ENCODE measurements at places on chromosomes 13 and 19.

DNA sequence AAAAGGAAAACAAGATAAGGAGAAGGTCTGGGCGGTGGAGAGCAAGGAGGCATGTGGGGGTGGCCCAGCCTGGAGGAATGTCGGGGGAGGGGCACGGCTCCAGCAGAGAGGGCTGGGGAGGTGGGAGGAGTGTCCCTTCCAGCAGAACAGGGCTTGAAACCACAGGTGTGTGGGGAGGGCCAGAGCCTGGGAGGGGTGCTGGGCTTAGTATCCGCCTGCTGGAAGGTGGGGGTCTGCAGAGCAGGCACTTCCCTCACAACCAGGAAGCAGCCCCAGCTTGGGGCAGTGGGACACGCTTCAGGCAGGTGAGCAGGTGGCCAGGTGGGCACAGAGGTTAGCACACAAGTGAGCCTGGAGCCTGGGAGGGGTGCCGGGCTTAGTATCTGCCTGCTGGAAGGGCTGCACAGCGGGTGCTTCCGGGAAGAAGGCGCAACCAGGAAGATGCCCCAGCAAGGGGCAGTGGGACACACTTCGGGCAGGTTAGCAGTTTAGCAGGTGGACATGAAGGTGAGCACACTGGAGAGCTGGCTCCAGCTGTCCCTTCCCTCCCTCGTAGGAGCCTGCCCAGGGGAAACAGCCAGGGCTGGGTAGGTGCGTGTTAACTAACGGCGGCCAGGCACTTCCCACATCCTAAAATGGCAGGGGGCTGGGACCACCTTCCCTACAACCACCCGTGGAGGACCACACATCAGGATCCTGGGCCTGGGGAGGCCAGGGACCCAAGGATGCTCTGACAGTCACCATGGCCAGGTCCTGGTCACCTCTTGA is 3.0 kb downstream of the GAS6 start:
- DNase-seq: no peak

DNA sequence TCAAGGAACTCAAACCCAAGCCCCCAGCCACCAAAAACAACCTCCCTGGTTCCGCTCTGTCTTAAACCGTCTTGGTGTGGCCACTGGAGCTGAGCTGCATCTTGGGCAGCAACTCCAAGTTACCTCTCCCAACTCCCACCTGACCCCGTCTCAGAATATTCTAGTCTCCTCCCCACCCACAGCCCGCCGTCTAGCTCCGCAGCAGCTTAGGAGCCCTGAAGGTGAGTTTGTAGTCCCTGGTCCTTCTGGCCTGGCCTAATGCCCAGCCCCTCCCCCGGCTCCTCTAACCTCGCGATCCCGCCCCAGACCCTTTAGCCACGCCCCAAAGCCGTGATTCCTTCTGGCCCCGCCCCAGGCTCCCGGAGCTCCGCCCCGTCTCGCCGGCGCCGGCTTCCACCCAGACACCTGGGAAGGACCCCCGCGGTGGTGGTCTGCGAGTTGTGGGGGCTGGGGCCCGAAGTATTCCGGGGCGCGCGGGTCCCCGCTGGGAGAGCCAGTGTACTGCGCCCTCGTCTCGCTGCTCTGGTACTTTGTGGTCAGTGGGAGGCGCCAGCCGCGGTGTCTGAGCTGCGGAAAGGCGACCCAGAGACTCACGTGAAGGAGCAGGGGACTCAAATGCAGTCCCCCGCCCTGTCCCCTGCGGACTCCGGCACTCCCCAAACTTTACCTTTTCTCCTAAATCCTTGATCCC is 2.5 kb upstream of the LHB start:
- DNase-seq: no peak

- no peak for DNase-seq
Measured at GRCh38 chr13:56271686-56272085, 869.0 kb upstream of the PRR20A start.

DNA sequence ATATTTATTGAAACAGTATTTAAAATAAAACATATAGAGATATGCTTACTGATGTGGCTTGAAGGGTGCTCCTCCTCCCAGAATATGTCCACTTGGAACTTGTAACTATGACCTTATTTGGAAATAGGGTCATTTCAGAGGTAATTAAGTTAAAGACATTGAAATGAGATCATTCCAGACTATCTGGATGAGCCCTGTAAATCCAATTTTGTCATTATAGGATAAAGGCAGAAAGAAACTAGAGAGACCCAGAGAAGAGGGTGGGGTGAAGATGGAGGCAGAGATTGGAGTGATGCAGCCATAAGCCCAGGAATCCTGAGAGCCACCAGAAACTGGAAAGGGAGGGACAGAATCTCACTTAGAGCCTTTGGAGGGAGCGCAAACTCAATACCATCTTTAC is 243.2 kb downstream of the OXGR1 start:
- DNase-seq: no peak

GRCh38 chr13:98228661-98229341 is 51.7 kb upstream of the RNF113B start:
- DNase-seq: no peak

GRCh38 chr13:94140511-94140910 is 339.0 kb downstream of the DCT start:
- DNase-seq: no peak

Measured in anterior cingulate cortex (tissue), 58 donors.